ENCODE measurements at places on chromosomes 1 and 21.
A peak's percentile ranks its signal among the peaks of the same experiment; 100 is the strongest.

GRCh38 chr1:246283771-246284410 lies 223.2 kb downstream of the SMYD3 start:
- H3K36me3 ChIP-seq, result no peaks in the 10 kb centered on the region
- no peak overlapping the region for H3K4me3 ChIP-seq
- no peaks in the 10 kb centered on the region for H3K27me3 ChIP-seq

DNA sequence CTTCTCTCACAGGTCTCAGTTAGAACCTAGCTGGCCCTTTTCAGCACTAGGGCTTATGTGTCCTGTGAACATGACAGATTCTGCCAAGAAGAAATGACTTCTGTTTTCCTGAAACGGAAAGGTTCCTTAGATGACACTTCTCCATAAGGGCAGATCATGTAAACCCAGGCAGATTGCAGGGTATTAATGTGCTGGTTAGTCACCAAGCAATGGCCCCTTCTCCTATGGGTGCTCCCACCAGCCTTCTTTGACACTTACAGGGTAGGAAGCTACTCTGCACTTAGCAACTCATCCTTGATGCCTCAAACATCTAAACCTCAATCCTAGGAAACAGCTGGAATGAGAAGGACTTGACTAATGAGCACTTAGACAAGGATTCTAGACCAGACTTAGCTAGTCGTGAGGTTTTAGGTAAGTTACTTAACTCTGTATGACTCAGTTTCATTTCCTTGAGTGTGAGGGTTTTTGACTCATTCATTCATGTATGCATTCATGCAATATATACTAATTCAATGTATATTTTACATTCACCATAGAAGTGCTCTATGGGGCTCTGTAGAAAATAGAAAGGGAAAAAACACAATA lies 74.1 kb upstream of the PLXNA2 start:
- no peak overlapping the region for H3K27ac ChIP-seq
- no peak for DNase-seq
- no peak overlapping the region for H3K4me3 ChIP-seq
- H3K27me3 ChIP-seq, result no peaks in the 10 kb centered on the region
- H3K4me1 ChIP-seq, result no peaks in the 10 kb centered on the region

- peaks cover 32% of the 10 kb centered on the region for H3K4me1 ChIP-seq
- H3K27ac ChIP-seq, result no peak overlapping the region
- H3K27me3 ChIP-seq, result no peaks in the 10 kb centered on the region
- no peak overlapping the region for H3K4me3 ChIP-seq
- no peaks in the 10 kb centered on the region for H3K36me3 ChIP-seq
- no peak for DNase-seq
Measured at GRCh38 chr1:117633936-117634335, 28.1 kb downstream of the TENT5C start.

DNA sequence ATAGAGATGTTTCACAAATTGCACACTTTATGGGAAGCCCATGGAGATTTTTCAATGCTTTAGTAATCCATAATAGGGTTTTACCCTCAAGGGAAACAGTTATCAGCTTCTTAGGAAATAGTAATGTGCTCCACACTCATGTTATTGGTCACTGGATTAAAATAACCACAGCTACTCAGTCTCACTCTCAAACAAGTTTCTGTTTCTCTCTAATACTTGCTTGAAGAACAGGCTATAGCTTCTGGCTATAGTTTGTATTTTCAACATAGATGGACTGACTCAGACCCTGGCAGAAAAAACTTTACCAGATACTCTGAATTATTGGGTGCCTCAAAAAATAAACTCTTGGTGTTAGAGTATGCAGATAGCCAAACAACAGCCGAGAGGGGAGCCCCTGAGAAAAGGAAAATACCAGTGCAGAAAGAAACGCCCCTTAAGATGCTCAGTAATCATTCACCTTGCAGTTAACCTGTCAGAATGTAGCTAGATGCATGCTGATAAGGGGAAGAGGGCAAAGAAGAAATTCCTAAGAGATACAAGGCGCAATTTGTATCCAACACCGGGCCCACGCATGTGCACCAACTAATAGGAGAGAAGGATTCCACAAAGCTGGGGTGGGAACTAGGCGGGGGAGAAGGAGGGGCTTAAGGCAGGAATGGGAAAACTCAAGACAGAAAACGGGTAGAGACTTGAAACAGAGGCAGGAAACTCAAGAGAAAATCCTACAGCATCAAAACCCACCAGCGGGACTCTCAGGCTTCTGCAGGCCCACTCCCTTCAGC lies 30.4 kb upstream of the PDE4B start:
- H3K27me3 ChIP-seq, result no peaks in the 10 kb centered on the region
- no peaks in the 10 kb centered on the region for H3K4me1 ChIP-seq
- DNase-seq, result no peak
- no peak overlapping the region for H3K4me3 ChIP-seq
- no peak overlapping the region for H3K27ac ChIP-seq
- no peaks in the 10 kb centered on the region for H3K36me3 ChIP-seq

- H3K27ac ChIP-seq, result peak overlapping the region; percentile 63
- H3K27me3 ChIP-seq, result no peaks in the 10 kb centered on the region
- no peak overlapping the region for H3K4me3 ChIP-seq
- H3K4me1 ChIP-seq, result no peaks in the 10 kb centered on the region
Measured at GRCh38 chr1:171107262-171107940, 16.7 kb downstream of the FMO3 start.

Data from upper lobe of left lung (tissue), 6 donors.